ENCODE measurements at places on chromosomes 2 and 18.

DNA sequence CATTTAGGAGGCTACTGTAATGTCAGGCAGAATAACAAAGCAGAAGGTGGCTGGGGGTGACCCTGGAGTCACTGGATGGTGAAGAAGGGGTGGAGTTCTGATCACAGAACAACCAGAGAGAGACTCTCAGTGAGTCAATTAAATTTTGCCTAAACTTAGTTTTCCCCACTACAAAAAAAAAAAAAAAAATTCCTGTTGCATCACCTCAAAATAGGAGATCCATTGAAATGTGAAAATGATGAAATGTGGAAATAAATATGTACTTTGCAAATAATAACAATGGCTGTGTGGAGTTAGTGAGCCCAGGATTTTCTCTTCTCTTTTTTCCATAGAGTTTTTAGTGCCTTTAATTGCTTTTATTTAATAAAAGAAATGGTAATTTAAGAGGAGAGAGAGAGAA, 165.5 kb downstream of the GFPT1 start:
- DNase-seq: no peak

GRCh38 chr2:38033646-38034045, 42.3 kb downstream of the CYP1B1 start:
- no peak for DNase-seq

DNA sequence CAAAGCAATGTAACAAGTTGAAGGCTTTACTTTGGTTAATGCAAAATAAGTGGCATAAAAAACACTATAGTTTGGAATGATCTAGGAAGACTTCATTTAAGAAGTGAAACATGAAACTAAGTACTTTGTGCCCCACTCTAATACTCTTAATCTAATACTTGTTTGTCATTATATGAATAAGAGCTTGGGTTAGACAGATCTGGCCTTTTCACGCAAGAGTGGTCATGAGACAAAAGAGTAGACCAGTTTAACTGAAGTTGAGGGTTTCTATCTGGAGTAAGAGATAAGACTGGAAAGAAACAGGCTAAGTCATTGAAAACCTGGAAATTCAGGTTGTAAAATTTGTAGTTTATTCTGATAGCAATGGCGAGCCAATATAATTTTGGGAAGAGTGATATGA, 2.8 kb downstream of the SLC30A6 start:
- DNase-seq: no peak

GRCh38 chr18:74503137-74503536, 7.0 kb downstream of the CNDP2 start:
- no peak for DNase-seq

DNA sequence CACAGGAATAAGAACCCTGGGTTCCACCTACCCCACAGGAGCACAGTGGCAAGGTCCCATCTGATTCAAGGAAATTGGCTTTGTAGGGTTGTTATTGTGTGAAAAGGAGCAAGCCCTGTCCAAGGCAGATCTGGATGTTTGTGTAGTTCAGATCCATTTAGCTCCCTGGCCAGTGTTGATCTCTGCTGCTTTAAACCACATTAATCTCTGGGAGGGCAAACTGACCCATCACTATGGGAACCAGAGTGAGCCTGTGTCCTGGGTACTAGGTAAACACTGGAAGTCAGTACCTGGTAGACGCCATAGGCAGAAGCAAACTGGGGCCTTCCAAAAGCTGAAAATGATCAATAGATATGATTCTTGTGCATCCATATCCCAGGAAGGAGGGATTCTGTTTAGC, 271.5 kb upstream of the EPAS1 start:
- no peak for DNase-seq

GRCh38 chr2:45759310-45759851, 107.9 kb downstream of the PRKCE start:
- DNase-seq: no peak

GRCh38 chr2:113891265-113891959, 1.5 kb downstream of the ACTR3 start:
- DNase-seq: no peak

GRCh38 chr18:35024196-35024595, 17.0 kb upstream of the MAPRE2 start:
- DNase-seq: no peak

DNA sequence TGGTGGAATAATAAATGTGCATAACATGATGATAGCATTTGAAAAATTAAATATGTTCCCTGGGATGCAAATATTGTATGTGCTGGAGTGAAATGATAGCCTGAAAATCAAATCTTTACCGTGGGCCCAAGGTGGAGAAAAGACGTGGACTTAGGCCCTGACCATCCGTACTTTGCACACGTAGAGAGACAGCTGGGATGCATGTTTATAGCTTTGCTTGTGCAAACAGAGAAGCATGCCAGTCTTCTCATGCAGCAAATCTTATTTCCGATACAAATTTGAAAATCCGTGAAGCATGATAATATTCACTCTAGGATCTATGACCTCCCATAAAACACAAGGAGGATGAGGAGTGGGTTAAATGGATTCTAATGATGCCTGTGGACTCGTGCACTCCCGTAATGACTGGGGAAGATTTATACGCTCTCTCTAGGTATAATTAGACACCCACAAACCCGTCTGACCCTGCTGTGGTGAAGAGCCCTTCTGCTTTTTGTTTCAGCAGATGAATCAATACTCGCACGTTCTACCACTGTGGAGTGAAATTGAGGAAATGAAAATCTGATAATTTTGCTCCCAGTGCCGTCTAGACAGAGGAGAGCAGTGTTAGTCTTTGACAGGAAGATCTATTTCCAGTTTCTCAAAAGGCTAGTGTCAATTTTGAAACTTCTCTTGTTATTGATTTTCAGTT, 810.3 kb upstream of the SALL3 start:
- no peak for DNase-seq

DNA sequence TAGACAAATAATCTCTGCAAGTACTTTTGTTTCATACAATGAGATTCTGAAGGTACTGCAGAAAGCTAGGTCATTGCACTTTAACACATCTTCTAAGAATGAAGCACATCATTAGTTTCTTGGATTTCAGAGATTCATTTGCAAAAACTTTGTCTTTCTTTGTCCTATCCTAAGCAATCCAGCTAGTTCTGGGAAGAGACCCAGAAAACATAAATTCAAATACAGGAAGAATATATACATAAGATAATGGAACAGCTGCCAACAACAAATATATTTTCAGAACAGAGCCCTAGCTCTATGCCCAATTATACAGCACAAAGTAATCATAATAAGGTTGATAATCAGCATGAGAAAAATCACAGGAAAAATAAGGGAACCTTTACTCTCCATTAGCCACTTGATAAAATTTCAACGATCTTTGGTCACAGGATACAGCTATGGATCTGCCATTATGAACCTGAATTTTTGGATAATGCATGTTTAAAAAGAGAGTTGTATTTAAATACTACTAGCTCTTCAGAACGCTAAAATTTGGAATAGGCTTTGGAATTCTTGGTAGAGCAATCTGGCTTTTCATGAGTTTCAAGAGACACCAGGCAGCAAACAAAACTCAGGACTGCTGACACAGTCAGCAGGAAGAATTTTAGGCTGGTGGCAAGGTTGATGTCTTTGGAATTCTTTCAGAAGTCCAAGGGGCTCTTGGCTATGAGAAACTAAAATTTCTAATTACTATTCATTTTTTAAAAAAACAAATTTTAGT, 250.4 kb upstream of the SMIM21 start:
- no peak for DNase-seq

DNA sequence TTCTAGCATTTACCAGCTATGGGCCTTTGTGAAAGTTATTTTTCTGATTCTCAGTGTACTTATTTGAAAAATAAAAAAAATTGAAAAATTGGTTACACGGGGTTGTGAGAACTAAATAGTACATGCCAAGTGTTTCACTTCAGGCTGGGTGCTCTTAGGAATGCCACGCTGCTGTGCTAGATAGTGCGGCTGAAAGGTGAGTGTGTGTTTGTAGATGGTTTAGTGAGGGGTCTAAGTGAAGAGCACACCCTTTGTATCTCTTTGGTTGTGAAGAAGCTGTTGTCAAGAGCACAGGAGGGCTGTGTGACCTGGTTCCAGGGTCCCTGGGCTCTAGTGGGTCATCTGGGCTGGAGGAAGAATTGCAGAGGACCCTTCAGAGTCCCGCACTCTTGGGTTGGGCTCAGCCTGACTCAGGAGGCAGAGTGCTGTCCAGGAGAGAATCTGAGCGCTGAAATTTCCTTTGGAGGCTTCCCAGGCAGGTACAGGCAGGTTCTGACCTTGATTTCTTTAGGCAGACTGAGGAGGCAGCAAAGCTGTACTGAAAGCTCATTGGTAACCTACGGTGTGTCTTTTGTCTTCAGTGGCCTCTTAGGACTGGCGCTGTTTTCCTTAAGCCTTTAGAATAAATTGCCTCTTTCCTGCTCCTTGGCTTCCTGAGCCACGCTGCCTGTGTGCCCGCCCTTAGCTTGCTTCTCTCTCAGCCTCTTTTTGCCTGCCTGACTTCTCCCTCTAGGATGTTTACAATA, 44.4 kb downstream of the MAP4K4 start:
- no peak for DNase-seq

GRCh38 chr2:67656875-67657274, 259.7 kb downstream of the ETAA1 start:
- DNase-seq: no peak

DNA sequence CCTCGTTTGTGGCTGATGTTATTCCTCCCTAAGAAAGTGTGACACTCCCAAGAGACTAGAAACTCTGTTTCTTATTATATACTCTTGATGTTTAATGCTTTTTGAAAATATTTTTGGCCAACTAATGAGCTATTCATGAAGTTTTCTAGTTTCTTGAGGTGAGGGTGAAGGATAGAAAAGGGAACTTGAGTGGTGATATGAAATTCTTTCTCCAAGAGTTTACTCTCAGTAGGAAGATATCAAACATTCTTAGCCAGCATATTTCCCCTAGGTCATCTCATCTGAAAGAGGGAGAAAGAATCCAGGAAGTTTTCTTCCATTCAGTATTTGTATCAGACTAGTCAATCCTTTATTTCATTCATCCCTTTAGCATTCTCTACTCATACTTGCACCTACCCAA, 95.7 kb downstream of the MAP3K20 start:
- DNase-seq: no peak

DNA sequence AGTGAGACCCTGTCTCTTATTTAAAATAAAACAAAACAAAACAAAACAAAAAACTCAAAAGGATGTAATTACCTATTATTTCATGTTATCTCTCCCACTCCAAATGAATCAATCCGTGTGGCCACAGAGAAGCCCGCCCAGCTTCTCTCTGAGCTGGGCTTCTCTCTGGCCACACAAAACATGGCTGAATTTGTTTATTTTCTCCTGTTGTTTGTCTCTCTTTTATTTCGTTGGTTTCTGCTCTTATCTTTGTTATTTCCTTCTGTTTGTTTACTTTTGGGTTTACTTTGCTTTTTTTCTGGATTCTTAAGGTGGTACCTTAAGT, 1.5 kb upstream of the TRABD2A start:
- DNase-seq: no peak

- no peak for DNase-seq
Observed at GRCh38 chr2:108910541-108911396, 78.3 kb downstream of the EDAR start.

DNA sequence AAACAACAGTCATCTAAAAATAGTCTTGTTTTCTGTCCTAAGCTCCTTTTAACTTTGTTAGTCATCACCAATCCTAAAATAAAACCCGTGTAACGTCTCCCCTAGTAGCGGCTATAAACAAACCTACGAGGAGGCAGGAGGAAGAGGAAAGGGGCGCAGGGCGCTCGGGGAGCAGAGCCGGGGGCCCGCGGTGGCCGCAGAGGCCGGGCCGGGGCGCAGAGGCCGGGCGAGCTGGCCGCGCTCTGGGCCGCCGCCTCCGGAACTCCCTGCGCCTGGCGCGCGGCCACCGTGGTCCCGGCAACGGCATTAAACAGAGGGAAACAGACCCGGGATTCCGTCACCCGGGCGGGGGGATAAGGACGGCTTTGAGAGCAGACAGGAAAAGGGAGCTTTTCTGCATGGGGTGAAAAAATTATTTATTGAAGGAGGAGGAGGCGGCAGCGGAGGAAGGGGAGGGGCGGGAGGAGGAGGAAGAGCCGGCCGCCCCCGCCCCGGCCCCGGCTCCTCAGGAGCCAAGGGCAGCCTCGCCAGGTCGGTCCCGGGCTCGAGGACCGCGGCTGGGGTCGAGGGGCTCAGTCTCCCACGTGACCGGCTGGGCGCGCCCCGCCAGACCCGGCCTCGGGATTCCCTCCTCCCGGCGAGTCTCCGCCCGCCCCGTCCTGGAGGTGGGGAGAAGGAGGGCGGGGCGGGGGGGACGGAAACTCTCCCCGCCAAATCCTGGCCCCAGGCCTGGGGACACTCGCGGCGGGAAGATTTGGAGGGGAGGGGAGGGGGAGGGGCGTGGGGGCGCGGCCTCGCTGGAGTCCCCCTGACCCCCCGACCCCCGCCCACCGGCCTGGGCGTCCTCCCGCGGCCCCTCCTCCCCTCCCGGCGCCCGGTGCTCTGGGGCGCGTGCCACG, 1.8 kb upstream of the NFATC1 start:
- no peak for DNase-seq

DNA sequence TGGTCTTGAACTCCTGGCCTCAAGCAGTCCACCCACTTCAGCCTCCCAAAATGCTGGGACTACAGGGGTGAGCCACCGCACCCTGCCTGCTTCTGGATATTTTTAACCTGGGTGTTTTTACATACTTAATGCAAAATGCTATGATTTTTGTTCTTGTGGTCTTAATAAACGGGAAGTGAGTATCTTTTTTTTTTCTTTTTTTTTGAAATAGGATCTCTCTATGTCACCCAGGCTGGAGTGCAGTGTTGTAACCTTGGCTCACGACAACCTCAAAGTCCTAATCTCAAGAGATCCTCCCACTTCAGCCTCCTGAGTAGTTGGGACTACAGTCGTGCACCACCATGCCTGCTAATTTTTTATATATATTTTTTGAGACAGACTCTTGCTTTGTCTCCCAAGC, 19.2 kb upstream of the ASXL2 start:
- no peak for DNase-seq

DNA sequence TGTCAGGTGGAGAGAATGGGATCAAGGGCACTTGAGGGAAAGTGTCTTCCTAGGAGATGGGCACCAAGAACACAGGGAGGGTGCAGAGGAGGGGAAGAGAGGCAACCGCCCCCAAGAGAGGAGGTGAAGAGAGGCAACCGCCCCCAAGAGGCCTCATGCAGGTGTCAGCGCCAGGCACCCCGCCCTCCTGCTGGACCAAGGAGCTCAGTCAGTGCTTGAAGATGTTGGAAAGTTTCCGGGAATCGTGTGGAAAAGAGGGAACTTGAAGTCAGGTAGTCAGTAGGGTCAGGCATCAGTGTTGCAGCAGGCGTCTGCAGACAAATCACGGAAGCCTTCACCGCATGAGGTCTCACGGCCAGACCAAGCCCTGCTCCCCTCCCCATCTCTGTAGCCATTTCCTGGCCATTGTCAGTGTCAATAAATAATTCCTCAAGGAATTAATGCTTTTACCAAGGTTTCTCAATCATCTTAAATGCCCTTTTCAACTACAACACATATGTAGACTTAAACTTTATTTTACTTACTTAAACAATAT, 353.1 kb downstream of the EIPR1 start:
- DNase-seq: no peak

GRCh38 chr2:218985325-218986091, 524 bp upstream of the FEV start:
- DNase-seq: no peak

Measured in AG09309 (cell line).